Posterior vena cava (tissue), 2 donors: ENCODE measurements at places on chromosomes 3 and 15. TPM values are rescaled to one million over a fixed set of nuclear protein-coding genes. Genes with fewer than 3 reads are reported as not detected.

DNA sequence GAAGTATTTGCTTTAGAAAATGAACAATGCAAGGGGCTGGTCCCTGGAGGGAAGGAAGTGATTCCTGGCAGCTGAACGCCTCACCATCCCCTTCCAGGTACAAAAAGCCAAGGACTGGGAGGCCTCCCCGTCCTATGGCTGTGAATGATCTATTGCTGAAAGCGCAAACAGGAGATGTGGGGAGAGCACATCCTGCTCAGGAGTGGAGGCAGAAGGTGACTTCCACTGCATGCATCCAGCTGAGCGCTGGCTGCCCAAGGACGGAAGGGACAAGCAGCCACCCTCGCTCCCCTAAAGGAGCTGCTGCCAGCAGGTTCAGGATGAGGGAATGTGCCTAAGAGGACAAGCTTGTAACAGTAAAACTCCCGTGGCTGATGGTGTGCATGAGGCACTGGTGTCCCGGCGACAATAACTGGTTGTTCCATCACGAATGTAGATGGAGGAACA, 41.4 kb downstream of the ABTB1 start:
- DNase-seq: peak; percentile 50

GRCh38 chr3:59262076-59262498, 212.3 kb upstream of the CFAP20DC start:
- no peak for DNase-seq

DNA sequence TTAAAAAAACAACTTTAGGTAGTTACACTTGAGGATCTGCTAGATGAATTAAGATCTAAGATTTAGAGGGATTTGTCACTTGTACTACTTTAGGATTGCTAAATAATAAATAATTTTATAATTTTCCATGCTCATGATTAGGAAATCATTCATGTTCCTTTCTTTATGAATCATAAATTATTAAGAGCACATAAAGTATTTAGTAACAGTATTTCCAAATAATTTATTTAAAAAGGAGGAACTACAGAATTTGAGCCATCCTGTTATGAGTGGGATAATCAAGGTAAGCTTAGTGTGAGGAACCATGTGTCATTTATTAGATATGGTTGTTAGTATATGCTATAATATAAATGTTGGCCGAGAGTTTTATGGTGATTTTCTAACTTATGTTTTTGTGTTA, 37.5 kb upstream of the C3orf38 start:
- DNase-seq: no peak

GRCh38 chr15:95615436-95615835, 715.1 kb upstream of the NR2F2 start:
- no peak for DNase-seq

- DNase-seq: no peak
Measured at GRCh38 chr15:72009222-72009621, 108.7 kb downstream of the MYO9A start.

DNA sequence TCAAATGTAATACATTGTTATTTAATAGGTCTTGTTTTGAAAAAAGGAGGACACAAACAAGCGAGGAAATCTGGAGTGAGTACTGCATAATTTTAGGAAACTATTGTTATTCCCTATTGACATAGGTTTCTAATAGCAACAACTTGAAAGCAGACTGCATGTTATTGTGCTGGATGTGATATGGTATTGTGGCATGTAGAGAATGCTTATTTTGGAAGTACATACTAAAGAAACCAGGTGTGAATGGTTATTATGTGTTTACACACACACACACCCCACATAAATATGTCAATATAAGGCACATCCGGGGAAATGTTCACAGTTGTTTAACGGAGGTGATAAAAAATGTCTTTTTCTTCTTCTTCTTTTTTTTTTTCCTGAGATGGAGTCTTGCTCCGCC, 5.9 kb upstream of the MORF4L1 start:
- DNase-seq: no peak

GRCh38 chr3:65436580-65436979, 602.1 kb downstream of the MAGI1 start:
- DNase-seq: no peak

GRCh38 chr3:183906234-183906921, 21.7 kb upstream of the PARL start:
- no peak for DNase-seq

GRCh38 chr15:89693091-89693490, 2.5 kb downstream of the WDR93 start:
- no peak for DNase-seq

The DZIP1L gene
- total RNA-seq: 10.9 TPM

The TUSC2 gene
- total RNA-seq: 22.4 TPM
